ENCODE measurements at places on chromosomes 16 and 17.

- DNase-seq: no peak
Measured at GRCh38 chr16:23968176-23968575, 132.4 kb downstream of the PRKCB start.

- no peak for DNase-seq
Measured at GRCh38 chr17:17840751-17841591, 4.2 kb upstream of the SREBF1 start.

GRCh38 chr16:77782694-77783093, 5.7 kb upstream of the VAT1L start:
- DNase-seq: no peak

DNA sequence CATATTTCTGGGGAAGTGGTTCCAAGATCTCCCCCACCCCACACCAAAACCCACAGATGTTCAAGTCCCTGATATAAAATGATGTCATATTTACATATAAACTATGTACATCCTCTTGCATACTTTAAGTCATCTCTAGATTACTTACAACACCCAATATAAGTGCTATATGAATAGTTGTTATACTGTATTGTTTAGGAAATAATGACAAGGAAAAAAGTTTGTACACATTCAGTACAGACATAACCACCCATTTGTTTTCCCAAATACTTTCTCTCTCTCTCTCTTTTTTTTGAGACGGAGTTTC, 11.5 kb downstream of the CFDP1 start:
- DNase-seq: no peak

- DNase-seq: no peak
Measured at GRCh38 chr17:39447561-39447960, 3.5 kb downstream of the MED1 start.

DNA sequence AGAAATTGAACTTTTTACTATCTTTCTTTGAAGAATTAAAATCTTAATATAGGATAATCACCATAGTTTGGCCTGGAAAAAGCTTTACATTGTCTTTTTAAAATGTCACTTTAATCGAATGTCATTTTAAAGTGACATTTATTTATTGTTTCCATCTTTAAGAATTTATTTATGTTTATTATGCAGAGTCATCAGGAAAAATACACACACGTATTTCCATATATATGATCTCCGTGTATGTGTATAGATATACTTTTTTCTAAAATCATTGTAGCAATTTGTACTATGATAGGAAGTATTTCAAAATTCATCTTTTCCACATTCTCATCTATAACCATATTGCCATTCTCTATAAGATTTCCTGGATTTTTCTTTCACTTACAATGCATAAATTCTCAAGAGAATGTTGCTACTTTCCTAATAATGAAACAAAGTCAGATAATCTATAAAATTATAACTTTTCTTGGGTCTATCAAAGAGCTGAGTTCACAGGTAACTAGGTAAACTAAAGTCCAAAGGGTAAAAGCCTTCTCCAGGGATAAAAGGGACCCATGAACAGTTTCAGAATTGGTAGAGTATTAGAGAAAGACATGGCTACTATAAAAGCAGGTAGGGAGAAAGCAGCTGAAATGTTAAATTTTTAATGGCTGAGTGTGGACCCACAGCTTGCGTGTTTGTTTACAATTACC, 11.9 kb downstream of the ABCA8 start:
- DNase-seq: no peak

DNA sequence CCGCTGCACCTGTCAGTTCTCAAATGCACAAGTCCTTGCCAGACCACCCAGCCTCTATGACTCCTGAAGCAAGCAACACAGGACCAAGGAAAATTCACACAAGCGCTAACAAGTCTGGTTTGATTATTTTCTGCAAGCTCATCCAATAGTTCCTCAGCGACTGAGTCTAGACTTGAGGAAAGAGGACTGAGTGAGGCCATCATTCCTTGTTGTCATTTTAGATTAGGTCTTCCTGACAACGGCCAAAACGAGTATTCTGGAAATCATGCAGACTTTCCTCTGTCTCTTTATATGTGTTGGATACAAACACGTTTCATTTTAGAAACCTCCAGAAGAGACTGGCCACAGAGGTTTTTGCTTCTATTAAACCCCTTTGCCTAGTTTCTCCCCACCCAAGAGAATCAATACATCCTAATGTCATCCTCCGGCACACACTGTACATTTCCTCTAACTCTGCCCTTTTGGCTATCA, 561 bp downstream of the CCDC47 start:
- no peak for DNase-seq

GRCh38 chr16:68469796-68470460, 21.6 kb upstream of the SMPD3 start:
- DNase-seq: no peak

- DNase-seq: no peak
Measured at GRCh38 chr17:44990994-44991393, 22.9 kb upstream of the C1QL1 start.

DNA sequence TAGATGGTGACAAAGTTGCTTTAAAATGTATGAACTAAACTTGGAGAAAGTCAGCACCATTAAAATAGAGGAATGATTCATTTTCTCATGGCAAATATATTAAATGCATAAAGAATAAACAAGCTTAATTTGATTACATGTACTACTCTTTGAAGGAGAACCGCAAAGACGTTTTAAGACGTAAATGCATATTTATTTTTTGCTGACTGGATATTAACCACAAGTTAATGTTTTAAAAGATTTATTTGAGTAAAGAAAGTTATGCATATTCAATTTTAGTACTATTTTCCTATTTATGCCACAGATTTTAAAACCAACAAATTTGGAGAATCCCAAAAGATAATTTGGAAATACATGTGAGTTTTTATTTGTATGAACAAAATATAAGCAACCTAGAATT, 1121.9 kb downstream of the CDH8 start:
- no peak for DNase-seq

DNA sequence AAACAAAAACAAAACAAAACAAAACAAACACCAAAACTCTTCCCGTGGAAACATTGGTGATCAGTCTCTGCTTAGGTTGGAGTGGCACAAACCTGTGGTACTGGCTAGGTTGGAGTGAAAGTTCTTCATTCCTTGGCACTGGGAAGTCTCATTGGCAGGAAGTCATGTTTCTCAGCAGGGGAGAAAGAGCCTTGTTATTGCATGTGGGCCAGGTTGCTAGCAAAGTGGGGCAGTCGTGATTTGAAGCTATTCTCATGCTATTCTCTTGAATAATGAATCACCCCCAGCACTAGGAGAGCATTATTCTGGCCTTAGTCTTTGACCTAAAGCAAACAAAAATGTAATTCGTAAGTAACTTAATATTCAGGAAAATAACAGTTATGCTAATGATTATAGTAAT, 24.3 kb upstream of the B4GALNT2 start:
- DNase-seq: no peak

- DNase-seq: no peak
Measured at GRCh38 chr16:6019490-6019991, 921.9 kb upstream of the EEF2KMT start.

DNA sequence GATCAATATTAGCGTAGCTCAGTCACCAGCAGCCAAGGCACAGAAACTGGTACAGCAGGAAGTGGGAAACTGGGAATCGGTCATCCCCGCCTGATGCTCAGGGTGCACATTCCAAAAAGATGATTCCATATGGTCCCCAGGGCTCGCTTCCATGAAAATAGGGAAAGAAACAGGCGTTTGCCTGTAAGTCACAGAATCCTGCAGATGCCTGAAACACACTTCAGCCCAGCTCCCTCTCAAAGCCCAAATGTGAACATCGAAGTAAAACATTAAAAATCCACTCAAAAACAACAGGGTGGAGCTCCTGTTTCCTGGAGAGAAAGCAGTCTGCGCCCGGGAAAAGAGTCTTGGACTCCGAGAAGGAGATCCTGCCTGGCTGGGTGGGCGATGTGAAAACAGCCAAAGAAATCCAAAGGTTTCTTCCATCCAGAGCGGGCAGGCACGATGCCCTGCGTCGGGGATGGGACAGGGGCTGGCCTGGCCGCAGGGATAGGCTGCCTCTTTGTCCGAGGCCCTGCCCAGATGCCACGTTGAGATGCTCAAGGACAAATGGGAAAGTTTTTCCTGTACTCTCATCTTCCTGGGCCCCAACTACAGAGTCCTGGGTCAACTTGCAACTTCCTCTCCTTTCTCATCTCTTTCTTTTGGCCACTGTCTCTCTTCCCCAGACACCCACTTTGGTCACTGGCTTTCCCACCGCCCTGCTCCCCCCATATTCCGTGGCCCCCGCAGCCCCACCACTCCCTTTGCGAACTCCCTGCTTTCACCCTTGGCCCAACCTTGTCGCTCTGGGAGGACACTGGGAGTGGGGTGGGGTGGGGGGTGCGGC, 743 bp downstream of the WIPI1 start:
- DNase-seq: peak; percentile 76

DNA sequence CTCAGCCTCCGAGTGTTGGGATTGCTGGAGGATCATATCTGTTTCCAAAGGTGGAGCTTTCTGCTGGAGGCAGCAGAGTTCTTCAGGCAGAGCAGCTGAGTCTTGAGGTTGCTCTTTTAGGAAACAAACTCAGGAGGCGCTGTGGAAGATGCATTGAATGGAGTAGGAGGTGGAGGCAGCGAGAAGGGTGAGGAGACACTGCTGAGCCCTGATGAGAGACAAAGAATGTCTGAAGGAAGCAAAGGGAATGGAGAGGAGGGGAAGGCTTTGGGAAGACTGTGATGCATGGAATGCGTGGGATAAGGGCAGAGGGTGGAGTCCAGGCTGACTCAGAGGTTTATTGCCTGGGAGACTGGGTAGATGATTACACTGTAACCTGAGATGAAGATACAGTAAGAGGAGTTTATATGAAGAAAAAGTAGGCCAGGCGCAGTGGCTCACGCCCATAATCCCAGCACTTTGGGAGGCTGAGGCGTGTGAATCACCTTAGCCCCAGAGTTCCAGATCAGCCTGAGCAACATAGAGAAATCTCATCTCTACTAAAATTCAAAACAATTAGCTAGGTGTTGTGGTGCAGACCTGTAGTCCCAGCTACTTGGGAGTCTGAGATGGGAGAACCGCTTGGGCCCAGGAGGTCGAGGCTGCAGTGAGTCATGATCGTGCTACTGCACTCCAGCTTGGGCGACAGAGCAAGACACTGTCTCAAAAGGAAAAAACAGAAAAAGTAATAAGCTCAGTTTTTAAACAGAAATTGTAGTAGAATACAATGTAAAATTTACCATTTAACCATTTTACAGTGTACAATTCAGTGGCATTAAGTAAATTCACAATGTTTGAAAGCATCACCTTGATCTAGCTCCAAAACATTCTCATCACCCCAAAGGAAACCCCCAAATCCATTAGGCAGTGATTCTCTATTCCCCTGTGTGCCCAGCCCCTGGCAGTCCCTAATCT, 17.8 kb upstream of the TMEM219 start:
- peak; percentile 99 for DNase-seq

DNA sequence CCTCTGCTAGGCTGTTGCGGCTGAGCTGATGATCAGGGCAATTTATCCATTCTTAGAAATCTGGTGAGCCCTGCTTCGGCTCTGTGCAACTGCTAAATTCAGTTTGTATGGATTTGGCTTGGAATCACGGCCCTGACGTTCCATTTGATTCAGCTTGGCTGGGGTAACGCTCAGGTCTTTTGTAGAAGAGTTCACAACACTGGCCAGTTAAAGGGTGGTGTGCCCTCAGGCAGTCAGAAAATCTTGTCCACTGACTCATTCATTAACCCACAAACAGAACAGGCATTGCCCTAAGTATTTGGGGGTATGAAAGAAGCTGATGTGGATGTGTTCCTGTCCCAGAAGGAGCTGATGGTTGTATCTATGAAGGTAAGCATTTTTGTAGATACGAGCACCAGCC, 53.9 kb downstream of the GNAO1 start:
- DNase-seq: peak; percentile 30

GRCh38 chr17:20091174-20092029, 82.2 kb downstream of the SPECC1 start:
- no peak for DNase-seq

GRCh38 chr16:89867918-89868317, 5.5 kb upstream of the TCF25 start:
- no peak for DNase-seq

GRCh38 chr17:78998311-78999055, 11.1 kb downstream of the CANT1 start:
- no peak for DNase-seq

DNA sequence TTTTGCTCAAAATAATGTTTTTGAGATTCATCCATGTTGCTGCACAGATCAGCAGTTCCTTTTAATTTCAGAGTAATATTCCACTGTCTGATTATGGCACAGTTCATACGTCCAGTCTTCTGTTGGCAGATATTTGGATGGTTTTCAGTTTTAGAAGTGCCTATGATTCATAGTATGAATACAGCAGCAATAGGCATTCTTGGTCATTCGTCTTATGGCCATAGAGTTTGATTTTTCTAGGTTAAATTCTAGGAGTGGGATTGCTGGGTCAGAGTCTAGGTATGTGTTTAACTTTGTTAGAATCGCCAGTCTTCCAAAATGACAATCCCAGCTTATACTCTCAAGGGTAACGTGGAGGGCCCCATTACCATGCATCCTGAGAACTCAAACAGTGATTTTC, 11.5 kb upstream of the IL34 start:
- DNase-seq: no peak

GRCh38 chr17:73956595-73957465, 246.6 kb upstream of the RPL38 start:
- no peak for DNase-seq

- no peak for DNase-seq
Measured at GRCh38 chr16:56041556-56042140, 149.6 kb upstream of the GNAO1 start.

DNA sequence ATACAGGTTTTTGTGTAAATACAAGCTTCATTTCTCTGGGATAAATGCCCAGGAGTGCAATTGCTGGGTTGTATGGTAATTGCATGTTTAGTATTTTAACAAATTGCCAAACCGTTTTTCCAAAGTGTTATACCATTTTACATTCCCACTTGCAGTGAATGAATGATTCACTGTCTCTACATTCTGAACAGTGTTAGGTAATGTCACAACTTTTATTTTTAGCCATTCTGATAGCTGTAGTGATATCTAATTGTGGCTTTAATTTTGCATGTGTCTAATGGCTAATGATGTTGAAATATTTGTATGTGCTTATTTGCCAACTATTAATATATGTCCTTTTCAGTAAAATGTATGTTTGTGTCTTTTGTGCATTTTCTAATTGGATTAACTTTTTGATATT, 156.9 kb upstream of the CES5A start:
- no peak for DNase-seq

DNA sequence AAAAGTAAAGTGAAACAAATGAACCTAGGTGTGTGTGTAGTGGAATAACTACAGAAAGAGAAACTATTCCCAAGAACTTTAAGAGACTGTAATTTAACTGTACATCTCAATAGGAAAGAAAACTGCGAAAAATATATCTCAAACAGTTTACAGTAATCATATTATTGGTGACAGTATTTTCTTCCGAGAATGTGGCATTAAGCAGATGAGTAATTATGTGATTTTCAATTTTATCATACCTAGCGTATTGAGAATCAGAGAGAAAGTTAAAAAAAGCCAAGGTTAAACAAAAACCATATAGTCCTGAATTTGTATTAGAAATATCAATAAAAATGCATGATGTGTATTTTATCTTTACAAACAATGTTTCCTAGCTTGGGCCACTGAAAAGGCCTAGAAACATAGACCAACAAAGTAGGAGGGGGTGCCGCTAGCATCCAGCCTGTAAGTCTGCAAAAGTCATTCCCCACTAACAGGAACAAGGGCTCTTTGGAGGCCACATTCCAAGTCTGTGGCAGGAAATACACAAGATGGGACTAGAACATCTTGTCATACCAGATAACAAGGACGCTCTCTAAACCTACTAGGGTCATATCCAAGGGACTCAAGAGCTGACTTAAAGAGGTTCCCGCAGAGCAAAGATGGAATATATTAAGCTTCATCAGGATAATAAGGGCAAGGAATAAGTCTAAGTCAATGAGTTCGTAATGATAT, 20.5 kb downstream of the RNF157 start:
- no peak for DNase-seq

GRCh38 chr17:44049294-44050060, 17.0 kb downstream of the LSM12 start:
- DNase-seq: no peak
